ENCODE measurements at places on chromosomes 7 and 10.

DNA sequence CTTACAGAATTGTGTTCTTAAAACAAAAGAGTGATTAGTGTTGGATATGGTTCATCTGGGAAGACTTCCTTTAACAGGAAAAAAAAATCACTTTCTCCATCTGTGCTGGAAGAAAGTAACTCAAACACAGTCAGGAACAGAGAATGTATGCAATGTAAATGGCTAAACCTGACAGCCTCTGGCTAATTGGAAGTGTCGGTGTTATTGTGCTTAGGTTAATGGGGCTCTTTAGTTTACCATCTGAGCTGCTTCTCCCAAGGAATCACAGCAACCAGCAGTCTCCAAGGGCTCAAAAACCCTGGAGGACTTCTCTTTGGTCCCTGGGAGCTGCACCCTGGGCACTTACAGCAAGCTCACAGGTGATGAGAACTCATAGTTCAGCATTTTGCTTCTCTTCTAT is 724.5 kb downstream of the LRMDA start:
- peaks cover 12% of the 10 kb centered on the region for H3K4me1 ChIP-seq
- no peaks in the 10 kb centered on the region for H3K36me3 ChIP-seq
- H3K4me3 ChIP-seq, result no peak overlapping the region
- no peak for DNase-seq
- H3K27me3 ChIP-seq, result no peaks in the 10 kb centered on the region

GRCh38 chr10:131928248-131929095 is 27.7 kb downstream of the PPP2R2D start:
- H3K4me3 ChIP-seq, result no peak overlapping the region
- no peak overlapping the region for H3K27ac ChIP-seq
- H3K4me1 ChIP-seq, result no peaks in the 10 kb centered on the region
- no peaks in the 10 kb centered on the region for H3K36me3 ChIP-seq
- no peak for DNase-seq
- no peaks in the 10 kb centered on the region for H3K27me3 ChIP-seq

DNA sequence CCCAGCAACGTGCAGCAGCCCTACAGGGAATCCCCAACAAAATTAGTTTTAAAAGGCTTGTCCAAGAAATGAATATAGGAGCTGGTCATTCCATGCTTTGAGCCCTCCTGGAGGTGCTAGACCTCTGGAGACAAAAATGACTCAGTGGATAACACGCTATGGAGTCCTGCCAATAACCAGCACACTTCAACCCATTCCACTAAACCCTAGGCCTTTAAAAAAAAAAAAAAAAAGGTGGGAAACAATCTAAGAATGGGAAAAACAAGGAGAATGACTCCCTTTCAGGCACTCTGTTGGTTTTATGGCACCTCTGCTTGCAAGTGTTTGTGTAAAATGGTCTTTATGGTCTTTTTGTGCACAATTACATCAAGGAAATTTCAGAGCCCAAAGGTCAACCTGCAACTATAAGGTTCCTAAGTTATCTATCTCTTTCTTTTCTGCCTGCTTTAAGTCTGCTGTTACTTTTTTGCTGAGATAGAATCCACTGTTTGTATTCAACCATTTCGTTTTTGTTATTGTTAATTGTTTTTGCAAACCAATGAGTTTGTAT is 21.3 kb downstream of the AVL9 start:
- H3K27me3 ChIP-seq, result no peaks in the 10 kb centered on the region
- no peaks in the 10 kb centered on the region for H3K4me1 ChIP-seq
- no peaks in the 10 kb centered on the region for H3K36me3 ChIP-seq
- DNase-seq, result no peak
- no peak overlapping the region for H3K4me3 ChIP-seq

- H3K27ac ChIP-seq, result no peak overlapping the region
- no peak for DNase-seq
- H3K36me3 ChIP-seq, result no peaks in the 10 kb centered on the region
- no peaks in the 10 kb centered on the region for H3K4me1 ChIP-seq
- H3K27me3 ChIP-seq, result no peaks in the 10 kb centered on the region
- H3K4me3 ChIP-seq, result no peak overlapping the region
Observed at GRCh38 chr7:105822806-105823205, 53.6 kb downstream of the ATXN7L1 start.

DNA sequence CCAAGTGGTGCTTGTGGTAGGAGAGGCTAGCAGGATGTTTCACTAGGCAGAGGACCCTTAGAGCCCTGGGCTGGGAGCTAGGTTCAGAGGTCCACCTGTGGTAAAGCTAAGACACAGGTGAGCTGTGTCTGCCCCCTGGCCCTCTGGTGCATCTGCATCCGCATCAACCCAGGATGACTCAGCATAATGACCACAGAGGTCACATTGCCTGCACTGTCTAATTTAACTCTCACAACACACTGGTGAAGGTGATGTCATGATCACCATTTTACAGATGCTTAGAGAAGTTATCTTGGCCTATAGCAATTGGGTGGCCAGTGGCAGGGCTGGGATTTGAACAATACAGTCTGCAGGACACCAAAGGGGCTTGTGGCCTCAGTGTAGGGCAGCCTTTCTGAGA is 33.1 kb downstream of the HABP2 start:
- H3K4me3 ChIP-seq, result no peak overlapping the region
- 0 out of 2 replicates have a peak, but pooled peaks cover 7% of the 10 kb centered on the region for H3K4me1 ChIP-seq
- H3K27me3 ChIP-seq, result no peaks in the 10 kb centered on the region
- no peak for DNase-seq

GRCh38 chr10:6692856-6693255 is 112.8 kb upstream of the PRKCQ start:
- no peak overlapping the region for H3K4me3 ChIP-seq
- no peaks in the 10 kb centered on the region for H3K36me3 ChIP-seq
- H3K4me1 ChIP-seq, result no peaks in the 10 kb centered on the region
- no peak for DNase-seq

- peaks cover 8% of the 10 kb centered on the region for H3K27me3 ChIP-seq
- H3K36me3 ChIP-seq, result no peaks in the 10 kb centered on the region
- H3K4me1 ChIP-seq, result peaks cover 5% of the 10 kb centered on the region
- H3K27ac ChIP-seq, result no peak overlapping the region
- H3K4me3 ChIP-seq, result no peak overlapping the region
Observed at GRCh38 chr10:1379601-1380000, 323.4 kb downstream of the WDR37 start.

DNA sequence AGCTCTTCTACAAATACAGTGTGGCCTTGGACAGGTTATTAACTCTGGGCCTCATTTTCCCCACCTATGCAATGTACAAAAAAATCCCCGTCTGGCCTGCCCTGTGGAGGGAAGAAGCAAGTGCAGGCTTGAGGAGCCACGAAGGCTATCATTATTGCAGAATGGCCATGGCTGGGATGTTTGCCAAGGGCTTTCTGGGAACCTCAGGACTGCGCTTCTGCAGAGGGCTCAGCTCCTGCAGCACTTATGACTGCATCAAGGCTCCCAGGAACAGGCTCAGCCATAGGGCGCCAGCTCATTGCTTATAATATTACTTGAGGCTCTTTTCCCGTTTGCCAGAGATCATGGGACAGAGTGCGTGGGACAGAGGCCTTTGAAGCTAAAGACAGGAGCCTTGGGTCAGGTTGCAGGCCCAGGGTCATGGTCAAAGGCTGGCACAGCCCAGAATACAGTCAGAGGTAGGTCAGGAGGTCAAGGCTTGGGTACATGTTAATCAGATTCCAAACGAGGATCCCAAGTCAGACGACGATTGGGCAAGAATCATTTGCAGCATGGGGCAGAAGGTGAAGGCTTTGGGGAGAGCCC is 20.6 kb upstream of the C10orf105 start:
- H3K27ac ChIP-seq, result no peak overlapping the region
- H3K4me3 ChIP-seq, result no peak overlapping the region
- no peak for DNase-seq
- no peaks in the 10 kb centered on the region for H3K27me3 ChIP-seq
- no peaks in the 10 kb centered on the region for H3K4me1 ChIP-seq

DNA sequence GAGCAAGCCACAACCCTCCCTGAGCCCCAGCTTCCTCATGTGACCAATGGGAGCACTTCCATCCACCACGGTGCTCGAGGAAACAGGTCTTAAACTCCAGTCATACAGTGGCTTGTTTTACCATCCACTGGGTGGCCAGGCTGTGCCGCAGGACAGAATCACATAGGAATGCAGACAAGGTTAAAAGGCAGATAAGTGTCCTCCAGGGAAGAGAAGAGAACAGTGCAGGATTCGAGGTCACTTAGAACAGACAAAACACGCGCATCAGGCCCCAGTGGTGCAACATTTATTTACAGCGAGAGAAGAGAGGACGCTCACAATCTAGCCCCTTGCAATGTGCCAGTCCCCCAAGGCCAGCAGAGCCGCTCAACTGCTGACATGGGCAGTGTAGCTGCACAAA is 92.8 kb downstream of the TMEM130 start:
- peaks cover 27% of the 10 kb centered on the region for H3K4me1 ChIP-seq
- no peaks in the 10 kb centered on the region for H3K27me3 ChIP-seq
- no peak for DNase-seq
- H3K36me3 ChIP-seq, result no peaks in the 10 kb centered on the region
- peak overlapping the region; percentile 27 for H3K27ac ChIP-seq
- H3K4me3 ChIP-seq, result no peak overlapping the region

GRCh38 chr7:147079921-147080420 is 963.4 kb downstream of the CNTNAP2 start:
- no peak overlapping the region for H3K4me3 ChIP-seq
- H3K27me3 ChIP-seq, result no peaks in the 10 kb centered on the region
- DNase-seq, result no peak
- no peaks in the 10 kb centered on the region for H3K36me3 ChIP-seq
- H3K27ac ChIP-seq, result no peak overlapping the region

DNA sequence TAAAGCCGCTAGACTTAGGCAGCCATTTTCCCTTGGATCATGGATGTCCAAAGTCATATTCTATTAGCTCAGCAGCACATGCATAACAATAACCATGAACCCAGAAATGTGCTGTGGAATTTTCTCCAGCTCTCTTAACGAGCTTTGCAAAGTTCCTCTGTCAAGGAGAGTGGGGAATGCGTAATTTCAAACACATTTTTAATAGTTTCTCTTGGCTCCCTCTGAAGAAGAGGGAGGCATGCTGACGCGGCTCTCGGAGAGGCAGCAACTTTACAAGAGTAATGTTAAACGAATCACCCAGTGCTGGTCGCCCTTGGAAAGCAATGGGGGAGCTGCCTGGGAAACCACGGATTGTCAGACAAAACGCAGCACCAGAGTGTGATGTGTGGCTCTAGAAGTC is 114.8 kb downstream of the RAB18 start:
- no peaks in the 10 kb centered on the region for H3K27me3 ChIP-seq
- DNase-seq, result no peak
- H3K4me1 ChIP-seq, result no peaks in the 10 kb centered on the region
- H3K27ac ChIP-seq, result no peak overlapping the region
- H3K4me3 ChIP-seq, result no peak overlapping the region

Measured in Caco-2 (cell line).